ENCODE measurements at places on chromosomes 6 and 20. TPM values are rescaled to one million over a fixed set of nuclear protein-coding genes. Genes with fewer than 3 reads are reported as not detected.

DNA sequence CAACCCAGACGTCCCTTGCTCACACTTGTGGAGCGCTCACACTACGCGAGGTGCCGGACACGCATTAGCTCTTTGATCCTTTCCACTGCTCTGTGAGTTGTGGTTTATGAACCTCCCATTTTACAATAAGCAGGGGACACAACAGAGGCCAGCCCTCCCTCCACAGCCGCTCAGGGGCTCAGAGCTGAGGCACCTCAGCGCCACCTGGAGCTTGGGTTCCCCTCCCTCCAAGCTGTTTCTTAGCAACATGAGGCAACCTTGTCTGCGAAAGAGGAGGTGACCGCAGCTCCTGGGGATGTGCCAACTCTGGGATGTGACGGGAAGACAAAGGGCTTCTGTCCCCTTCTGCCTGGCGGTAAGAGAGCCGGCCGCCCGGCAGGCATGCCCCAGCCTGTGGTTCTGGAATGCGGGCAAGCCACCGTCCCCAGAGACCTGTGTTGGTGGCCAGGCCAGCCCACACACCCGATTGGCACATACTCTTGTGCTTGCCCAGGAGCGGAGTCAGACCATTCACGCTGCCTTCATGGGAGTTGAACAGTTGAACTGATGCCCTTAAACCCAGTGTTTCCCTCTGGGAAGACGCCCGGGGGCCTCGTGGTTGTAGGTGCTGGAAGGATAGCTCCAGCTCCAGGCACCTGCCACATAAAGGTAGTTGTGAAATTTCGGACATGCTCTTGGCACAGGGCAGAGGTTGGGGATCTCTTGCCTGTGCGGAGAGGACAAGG lies 44.5 kb downstream of the RBM38 start:
- H3K27me3 ChIP-seq: no peaks in the 10 kb centered on the region
- DNase-seq: peak; percentile 43
- no peaks in the 10 kb centered on the region for H3K36me3 ChIP-seq
- no peak overlapping the region for H3K4me3 ChIP-seq
- no peak overlapping the region for H3K27ac ChIP-seq
- H3K4me1 ChIP-seq: peaks cover 49% of the 10 kb centered on the region

GRCh38 chr20:47929368-47930115 lies 144.3 kb upstream of the SULF2 start:
- DNase-seq: no peak
- H3K36me3 ChIP-seq: no peaks in the 10 kb centered on the region
- H3K4me1 ChIP-seq: no peaks in the 10 kb centered on the region
- no peak overlapping the region for H3K4me3 ChIP-seq
- H3K27me3 ChIP-seq: peaks cover 11% of the 10 kb centered on the region

SIRPB1 gene
- 1.3 TPM for total RNA-seq

DNA sequence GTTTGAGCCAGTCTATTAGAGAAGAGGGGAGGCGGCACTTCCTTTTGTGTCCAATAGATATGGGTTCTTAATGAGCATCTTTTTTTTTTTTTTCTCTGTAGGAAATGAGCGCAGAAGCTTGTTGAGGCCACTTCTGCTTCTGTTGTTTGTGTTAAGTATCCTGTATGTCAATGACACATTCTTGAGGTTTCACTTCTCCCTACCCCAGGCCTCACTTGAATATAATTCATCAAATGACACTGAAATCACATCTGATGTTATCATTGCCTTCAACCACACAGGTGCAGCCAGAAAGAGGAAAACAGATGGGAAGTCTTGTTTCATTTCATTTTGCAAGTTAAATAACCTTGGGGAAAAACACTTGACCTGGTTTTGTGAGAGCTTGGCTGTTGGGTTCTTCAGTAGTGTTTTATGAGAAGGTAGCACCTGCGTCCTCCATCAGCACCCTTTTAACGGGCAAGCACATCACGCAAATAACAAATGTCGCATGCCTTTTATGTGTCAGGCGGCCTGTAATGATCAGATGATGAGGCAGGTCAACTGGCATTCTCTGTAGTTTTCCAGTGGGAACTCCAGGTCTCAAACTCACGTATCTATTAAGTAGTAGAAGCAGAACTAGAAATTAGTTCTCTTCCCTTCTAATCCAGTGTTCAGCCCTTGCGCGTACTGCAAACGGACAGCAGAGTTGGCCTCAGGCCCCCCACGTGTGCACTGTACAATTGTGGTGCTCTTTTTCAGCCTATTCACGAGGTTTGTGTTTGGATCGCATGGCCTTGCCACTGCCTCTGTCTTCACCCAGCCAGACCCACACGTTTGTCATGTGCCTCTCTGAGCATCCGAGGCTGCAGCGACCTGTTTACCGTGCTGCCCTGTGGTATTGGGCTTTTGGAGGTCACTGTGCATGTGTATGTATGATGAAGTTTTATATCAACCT lies 23.5 kb downstream of the PLEKHG1 start:
- no peak overlapping the region for H3K27ac ChIP-seq
- no peak overlapping the region for H3K4me3 ChIP-seq
- no peak for DNase-seq
- H3K27me3 ChIP-seq: peaks cover 7% of the 10 kb centered on the region
- H3K36me3 ChIP-seq: no peaks in the 10 kb centered on the region
- peaks cover 14% of the 10 kb centered on the region for H3K4me1 ChIP-seq

GRCh38 chr20:1062334-1063010 lies 55.9 kb upstream of the PSMF1 start:
- H3K4me1 ChIP-seq: no peaks in the 10 kb centered on the region
- no peak overlapping the region for H3K4me3 ChIP-seq
- DNase-seq: no peak
- no peak overlapping the region for H3K27ac ChIP-seq
- no peaks in the 10 kb centered on the region for H3K27me3 ChIP-seq
- H3K36me3 ChIP-seq: no peaks in the 10 kb centered on the region

GRCh38 chr6:35973670-35974222 lies 50.7 kb downstream of the SLC26A8 start:
- no peak overlapping the region for H3K4me3 ChIP-seq
- no peaks in the 10 kb centered on the region for H3K27me3 ChIP-seq
- DNase-seq: peak; percentile 82

GNAS-AS1 gene
- total RNA-seq: 1.1 TPM

- H3K27me3 ChIP-seq: no peaks in the 10 kb centered on the region
- DNase-seq: peak; percentile 96
- peak within 1 kb of the TSS; percentile 99 for H3K27ac ChIP-seq
- H3K4me3 ChIP-seq: peak within 1 kb of the TSS; percentile 99
- H3K36me3 ChIP-seq: peaks cover 28% of the 10 kb centered on the region
- peaks cover 33% of the 10 kb centered on the region for H3K4me1 ChIP-seq
These were observed at the start of gene CSE1L for GRCh38 chr20:49046087-49046900. Gene CSE1L (plus strand): TSS chr20:49046312. CDS start chr20:49058464, 12,152 bp downstream.

All from activated CD4-positive, alpha-beta memory T cell treated with anti-CD3 and anti-CD28 coated beads for 36 hours (primary cell).